ENCODE measurements at places on chromosomes 4 and X.
A peak's percentile ranks its signal among the peaks of the same experiment; 100 is the strongest.

DNA sequence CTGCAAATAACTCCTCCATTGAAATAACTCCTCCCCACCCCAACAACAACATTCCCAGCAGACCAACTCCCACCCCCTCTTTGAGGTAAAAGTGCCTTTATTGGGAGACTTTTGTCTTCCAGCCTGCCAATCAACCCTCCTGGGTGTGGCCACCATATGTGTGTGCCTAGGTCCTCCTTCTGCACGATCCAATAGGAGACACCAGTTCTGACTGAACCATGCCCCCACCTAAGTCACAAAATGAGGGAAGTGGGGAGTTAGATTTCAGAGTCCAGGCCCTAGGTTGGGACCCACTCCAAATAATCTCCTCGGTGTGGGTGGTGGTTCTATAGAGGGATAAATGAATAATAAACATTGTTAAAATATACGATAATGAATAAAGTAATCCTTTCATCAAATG is 3.0 kb downstream of the PLP2 start:
- no peak for DNase-seq

DNA sequence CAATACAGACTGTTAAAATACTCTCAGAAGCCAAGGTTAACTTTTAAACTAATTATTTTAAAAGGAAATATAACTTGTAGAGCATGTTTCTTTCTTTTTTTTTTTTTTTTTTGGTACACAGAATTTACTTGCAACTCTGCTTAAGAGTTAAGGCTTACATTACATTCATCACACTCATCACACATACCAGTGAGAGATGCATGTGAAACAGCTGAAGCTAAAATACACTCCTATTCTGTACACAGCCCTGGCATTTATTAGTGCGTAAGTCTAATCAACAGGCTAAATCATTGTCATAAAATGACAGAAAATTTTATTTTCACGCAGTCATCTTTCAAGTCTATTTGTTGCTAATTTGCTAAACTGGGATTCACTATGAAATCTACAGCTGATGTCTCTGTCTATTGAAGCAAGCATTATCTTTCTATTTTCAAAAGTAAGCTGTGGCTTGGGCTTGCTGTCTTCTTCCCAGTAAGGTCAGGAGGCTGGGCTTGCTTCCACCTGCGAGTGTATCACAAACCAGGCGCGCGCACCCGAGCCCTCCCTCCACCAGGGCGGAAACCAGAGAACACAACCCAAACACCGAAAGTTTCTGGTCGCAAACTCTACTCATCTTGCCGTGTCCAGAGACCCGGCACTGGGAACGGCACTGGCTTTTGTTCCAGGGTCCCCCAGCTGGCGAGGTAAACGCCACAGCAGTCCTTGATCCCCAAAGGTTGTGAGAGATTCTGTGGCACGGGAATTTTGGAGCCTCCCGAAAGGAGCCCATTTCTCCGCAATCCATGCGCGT is 3.9 kb downstream of the MAML3 start:
- peak; percentile 33 for DNase-seq

- DNase-seq = no peak
These were observed 457 bp downstream of the TFE3 start for GRCh38 chrX:49042581-49043219.

GRCh38 chr4:25875281-25875745 is 12.5 kb upstream of the SEL1L3 start:
- no peak for DNase-seq

- no peak for DNase-seq
These were observed 99.2 kb downstream of the PDHA2 start for GRCh38 chr4:95939141-95939540.

DNA sequence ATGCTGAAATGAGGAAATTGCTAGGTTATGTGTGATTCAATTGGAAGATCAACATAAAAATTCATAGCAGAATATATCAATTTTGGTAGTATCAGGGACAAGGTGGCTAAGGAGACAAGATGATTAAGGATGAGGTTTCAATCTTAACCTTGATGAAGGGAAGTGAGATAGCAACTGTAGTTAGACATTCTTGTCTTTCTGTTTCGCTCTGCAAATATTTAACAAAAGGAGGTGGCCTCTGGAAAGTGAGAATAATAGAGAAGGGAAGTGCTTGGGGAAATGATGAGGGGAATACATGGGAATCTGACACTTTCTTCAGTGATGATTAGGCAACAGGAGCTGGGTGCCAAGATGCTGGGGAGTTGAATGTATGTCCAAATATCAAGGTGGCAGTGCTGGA is 337.1 kb upstream of the PUDP start:
- no peak for DNase-seq

Measured in fibroblast of gingiva (primary cell).